ENCODE measurements at places on chromosomes 13 and 19. TPM values are rescaled to one million over a fixed set of nuclear protein-coding genes. Genes with fewer than 3 reads are reported as not detected.

NXNL1 gene
- total RNA-seq, result not detected

ANKRD27 gene
- 48.1 TPM for total RNA-seq

DNA sequence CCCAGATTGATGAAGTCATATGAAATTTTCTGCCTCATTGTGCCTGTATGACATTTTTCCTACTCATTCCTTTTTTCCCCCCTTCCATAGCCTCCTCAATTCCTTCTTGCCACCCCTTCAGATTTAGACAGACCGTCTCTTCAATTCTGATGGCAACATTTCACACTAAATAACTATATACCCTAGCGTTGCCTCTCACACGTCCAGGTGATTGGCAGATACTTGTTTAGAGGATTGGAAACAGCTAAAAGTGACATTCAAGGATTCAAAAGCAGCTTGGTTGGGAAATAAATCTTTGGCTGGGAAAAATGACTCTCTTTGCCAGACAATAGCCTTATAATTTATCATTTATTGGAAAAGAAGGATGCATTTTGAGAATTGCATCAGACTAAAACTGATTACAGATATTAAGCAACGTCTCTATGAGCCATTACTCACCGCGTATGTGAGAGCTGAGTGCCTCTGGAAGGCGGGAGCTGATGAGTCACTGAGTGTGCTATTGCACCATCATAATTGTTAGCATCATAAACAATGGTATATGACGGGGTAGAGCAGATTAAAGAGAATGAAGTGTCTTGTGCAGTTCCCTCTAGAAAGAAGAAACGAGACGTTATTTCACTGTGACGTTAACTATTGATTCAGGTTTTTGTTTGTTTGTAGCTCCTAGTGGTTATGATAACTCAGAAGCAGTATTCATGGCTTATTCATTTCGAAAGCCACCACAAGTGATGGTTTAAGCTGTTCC is 61.1 kb upstream of the FAM216B start:
- DNase-seq, result no peak
- H3K4me3 ChIP-seq, result no peak overlapping the region
- H3K27ac ChIP-seq, result no peak overlapping the region
- H3K4me1 ChIP-seq, result no peaks in the 10 kb centered on the region
- H3K27me3 ChIP-seq, result no peaks in the 10 kb centered on the region

CYP4F2 gene
- not detected for total RNA-seq

DNA sequence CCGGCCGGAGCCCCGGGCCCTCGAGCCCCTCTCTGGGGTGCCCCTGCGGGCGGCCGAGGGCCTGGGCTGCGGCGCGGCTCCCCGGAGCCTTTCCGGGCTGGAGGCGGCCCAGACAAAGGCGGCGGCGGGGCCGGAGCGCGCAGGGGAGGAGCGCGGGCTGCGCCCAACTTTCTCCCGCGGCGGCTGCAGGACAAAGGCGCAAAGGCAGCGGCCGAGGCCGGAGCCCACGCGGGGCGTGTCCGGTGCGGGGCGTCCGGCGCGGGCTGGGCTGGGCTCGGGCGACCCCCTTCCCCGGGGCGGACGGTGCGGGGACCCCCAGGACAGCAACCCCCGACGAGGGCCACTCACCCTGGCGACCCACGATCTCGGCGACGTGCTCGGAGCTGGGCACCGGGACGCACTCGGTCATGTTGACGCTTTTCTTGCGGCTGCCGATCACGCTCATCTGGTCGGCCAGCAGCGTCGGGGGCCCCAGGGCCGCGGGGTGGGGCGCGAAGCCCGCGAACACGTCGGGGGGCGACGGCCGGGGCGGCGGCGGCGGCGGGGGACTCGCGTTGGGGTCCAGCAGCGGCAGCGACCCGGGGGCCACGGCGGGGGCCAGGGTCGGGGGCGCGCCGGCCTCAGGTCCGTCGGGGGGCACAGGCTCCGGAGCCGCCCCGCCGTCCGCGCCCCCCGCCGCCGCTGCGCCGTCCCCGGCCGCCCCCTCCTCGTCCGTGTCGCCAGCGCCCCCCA is 843 bp downstream of the MEX3D start:
- DNase-seq, result no peak
- no peaks in the 10 kb centered on the region for H3K36me3 ChIP-seq
- no peak overlapping the region for H3K27ac ChIP-seq

CLEC4M gene
- not detected for total RNA-seq

DNAJC3 gene
- total RNA-seq, result 19.7 TPM

GRCh38 chr13:46288570-46289259 is 77.0 kb downstream of the LRRC63 start:
- H3K4me3 ChIP-seq, result no peak overlapping the region
- no peaks in the 10 kb centered on the region for H3K27me3 ChIP-seq
- no peaks in the 10 kb centered on the region for H3K36me3 ChIP-seq
- no peaks in the 10 kb centered on the region for H3K4me1 ChIP-seq
- no peak overlapping the region for H3K27ac ChIP-seq
- DNase-seq, result peak; percentile 80

RFX1 gene
- 2.3 TPM for total RNA-seq

DNA sequence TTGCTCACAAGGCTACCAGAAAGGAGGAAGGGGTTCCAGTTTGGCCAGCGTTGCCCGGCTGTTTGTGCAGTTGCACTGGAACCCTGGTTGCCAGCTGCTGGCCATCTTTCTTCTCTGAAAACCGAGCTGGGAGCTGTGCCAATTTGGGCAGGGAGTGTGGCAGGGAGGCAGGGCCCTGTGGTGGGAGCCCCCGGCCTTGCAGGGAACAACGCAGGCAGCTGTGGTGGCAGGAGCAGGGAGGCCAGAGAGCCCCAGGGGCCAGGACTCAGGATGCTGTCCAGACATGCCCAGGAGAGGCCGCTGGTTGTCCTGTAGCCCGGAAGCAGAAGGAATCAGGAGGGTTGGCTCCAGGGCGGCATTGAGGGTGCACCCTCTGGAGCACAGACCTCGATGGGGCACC is 4.8 kb downstream of the KMT5C start:
- H3K36me3 ChIP-seq, result no peaks in the 10 kb centered on the region
- no peaks in the 10 kb centered on the region for H3K27me3 ChIP-seq
- DNase-seq, result no peak

DNA sequence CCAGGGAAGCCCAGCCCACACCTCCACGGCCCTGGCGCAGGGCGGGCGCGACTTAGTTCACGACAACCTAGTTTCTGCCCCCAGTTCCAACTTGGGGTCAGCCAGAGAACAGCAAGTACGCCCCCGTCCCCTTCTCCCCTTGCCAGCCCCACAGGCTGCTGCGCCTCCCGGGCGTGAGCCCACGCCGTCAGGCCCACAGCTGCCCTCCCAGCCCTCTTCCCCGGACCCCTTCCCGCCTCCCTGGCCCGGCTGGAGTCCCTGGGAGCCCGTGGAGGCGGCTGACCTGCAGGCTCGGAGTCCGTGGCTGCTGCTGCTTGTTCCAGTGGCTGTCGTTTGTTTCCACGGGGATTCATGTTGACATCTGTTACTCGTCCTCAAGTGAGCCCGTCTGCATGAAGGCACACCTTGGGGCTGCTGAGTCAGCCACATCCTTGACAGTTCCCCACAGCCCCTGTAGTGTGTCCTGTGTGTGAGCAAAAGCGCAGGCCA is 86.0 kb downstream of the ATP11A start:
- H3K4me1 ChIP-seq, result no peaks in the 10 kb centered on the region
- no peak overlapping the region for H3K27ac ChIP-seq
- H3K27me3 ChIP-seq, result no peaks in the 10 kb centered on the region
- H3K4me3 ChIP-seq, result no peak overlapping the region

GRCh38 chr13:29953542-29953941 is 103.1 kb upstream of the UBL3 start:
- H3K4me1 ChIP-seq, result no peaks in the 10 kb centered on the region
- no peak overlapping the region for H3K4me3 ChIP-seq
